ENCODE measurements at places on chromosomes 13 and 19.

- no peak for DNase-seq
Measured at GRCh38 chr19:39928357-39928725, 6.1 kb downstream of the FCGBP start.

- DNase-seq = no peak
Measured at GRCh38 chr13:48643159-48643558, 10.6 kb upstream of the CYSLTR2 start.

- DNase-seq = no peak
Measured at GRCh38 chr13:90276216-90276615, 1071.3 kb upstream of the MIR17HG start.

DNA sequence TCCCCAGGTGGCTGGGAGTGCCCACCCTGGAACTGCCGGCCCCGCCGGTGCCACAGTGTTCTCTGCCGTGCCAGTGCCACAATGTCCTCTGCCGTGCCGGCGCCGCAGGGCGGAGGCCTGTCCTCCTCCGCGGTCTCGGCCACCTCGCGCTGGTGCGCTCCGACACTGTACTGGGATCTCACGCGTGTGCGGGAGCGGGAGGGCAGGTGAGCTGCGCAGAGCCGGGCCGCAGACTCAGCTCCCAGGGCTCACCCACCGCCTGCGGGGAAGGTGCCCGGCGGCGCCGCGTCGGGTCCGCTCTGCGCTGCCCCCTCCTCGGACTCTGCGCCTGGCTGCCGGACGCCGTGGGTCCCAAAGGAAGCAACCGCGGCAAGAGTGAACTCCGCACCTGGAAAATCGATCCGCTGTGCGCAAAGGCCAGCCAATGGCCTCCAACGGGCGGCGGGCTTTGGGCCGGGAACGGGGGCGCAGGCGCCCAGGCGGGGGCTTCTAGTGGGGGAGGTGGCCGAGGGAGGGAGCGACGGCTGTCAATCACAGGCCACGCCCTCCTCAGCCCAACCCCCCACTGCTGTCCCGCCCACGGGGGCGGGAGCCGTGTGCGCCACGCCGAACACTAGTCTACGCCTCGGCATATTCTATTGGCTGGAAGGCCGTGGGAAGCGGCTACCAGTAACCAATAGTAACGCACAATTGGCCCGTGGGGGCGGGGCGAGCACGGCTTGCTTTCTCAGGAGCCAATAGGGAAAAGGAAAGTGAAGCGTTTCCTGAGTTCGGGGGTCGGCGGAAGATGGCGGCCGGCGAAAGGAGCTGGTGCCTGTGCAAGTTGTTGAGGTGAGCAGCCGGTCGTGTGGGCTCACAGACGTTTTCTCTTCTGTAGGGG is at the start of gene ALG11:
Gene ALG11 (plus strand): TSS at position 767 of the 880 bp plus-strand sequence. CDS start 21 bp downstream, at position 788.
- DNase-seq = peak; percentile 89

DNA sequence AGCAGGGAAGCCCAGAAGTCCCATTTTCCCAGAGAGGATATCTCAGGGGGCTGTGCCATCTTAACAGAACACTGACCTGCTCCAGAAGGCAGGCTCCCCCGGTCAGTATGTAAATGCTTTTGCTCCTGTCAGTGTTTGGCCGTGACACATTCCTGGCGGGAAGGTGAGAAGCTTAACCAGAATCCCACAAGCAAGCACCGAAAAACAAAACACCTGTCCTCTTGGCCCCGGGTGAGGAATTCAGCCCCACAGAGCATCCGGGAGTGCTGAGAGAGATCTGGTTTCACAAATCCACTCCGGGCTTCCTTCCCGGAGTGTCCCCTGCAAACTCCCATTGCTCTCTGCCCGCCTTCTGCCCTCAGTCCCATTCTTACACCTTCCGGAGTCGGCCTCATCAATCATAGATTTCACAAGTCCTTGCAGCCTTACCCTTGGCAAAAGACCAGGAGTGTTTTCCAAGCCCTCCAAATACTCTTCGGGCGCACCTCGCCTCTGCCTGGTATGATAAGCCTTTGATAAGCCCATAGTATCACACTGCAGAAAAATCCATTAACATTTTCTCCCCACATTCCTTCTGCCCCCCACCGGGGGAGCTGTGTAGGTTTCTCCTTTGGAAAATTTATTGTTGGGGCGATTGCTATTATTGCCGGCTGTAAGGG is 12.2 kb downstream of the TPM4 start:
- no peak for DNase-seq
